DMS53 (cell line): ENCODE measurements at places on chromosomes 12 and 14.

DNA sequence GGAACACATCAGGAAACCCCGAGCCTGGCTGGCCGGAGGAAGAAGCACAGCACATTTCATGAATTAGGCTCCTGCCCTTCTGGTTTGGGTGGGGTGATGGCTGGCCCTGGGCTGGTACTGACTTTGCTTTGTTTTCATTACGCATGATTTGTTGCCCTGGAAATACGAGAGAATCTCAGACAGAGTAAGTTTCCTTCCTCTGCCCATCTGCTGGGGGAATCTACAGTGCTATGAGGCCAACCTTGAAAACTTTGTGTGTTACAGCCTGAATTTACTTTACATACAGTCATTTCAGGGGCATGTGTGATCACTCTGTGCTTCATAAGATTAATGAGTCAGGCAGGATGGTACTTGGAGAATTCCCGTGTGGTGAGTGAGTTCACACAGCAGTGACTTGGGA, 20.5 kb upstream of the SLC5A8 start:
- no peak for DNase-seq

GRCh38 chr12:69405566-69405865, 46.0 kb downstream of the YEATS4 start:
- peak; percentile 16 for DNase-seq

DNA sequence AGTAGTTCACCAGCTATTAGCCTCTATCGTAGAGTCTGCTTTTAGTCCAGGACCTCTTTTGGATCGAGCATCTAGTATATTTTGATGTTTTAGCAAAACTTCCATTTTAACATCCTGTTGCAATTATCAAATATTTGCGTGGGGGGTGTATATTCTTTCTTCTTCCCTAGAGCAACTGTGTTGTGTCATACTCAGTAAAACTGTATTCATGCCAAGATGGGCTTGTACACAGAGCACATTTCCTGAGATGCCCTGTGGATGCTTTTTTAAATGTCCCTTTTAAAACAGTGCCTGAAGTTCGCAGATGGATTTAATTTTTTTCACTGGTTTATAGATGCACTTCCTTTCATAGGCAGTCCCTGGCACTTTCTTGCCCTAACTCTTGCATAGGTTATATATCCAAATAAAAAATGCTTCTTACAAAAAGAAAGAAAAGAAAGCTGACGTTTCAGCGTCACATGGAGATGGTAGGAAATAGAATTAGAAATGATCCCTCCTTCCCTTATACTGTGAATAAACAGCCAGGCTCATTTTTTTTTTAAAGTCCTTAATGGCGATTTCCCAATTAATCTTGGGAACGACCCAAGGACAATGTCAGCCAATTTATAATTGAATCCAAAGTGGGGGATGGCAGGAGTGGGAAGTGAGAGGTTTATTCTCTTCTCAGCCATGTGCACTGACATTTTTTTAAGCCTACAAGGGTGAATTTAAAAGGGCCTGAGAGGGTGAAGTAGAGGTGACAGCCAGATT, 247.0 kb downstream of the SLC41A2 start:
- no peak for DNase-seq

DNA sequence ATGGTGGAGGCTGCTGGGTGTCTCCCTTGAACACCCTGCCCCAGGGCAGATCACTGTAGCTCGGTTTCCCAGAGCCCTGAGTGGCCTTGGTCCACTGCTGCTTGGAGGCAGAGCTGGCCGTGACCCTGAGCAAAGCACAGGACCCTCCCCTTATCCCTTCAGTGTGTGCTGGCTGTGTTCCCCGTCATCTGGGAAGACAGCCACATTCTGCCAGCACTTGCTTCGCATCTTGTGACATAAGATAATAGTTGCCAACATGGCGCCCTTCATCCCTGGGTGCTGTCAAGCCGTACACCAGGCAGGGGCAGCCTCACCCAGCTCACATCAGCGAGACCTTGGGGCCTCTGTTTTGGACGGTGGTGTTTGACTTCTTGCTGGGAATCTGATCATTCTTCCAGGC, 12.1 kb upstream of the ALDH2 start:
- no peak for DNase-seq

- DNase-seq: peak; percentile 49
These were observed 26.2 kb downstream of the RTRAF start for GRCh38 chr14:52015411-52016030.

- no peak for DNase-seq
These were observed 30.1 kb downstream of the DACT1 start for GRCh38 chr14:58667900-58668299.

DNA sequence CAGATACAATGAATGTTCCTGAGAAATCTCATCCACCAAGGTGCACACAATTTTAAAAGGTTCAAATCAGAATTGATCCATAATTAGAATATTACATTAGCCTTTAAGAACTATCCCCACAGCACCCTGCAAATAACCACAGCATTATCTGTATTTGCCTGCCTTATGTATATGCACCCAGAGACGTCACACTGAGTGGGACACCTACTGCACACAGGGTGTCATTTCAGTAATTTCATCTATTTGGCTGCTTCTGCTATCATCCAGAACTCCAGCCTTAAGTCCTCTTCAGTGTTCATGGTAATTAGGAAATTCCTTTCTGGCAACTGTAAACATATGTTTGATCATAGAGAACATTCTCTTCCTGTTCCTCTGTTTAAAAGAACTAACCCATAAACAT, 298.4 kb downstream of the SYT1 start:
- DNase-seq: no peak

GRCh38 chr14:98803196-98803595, 468.8 kb downstream of the BCL11B start:
- DNase-seq: no peak

DNA sequence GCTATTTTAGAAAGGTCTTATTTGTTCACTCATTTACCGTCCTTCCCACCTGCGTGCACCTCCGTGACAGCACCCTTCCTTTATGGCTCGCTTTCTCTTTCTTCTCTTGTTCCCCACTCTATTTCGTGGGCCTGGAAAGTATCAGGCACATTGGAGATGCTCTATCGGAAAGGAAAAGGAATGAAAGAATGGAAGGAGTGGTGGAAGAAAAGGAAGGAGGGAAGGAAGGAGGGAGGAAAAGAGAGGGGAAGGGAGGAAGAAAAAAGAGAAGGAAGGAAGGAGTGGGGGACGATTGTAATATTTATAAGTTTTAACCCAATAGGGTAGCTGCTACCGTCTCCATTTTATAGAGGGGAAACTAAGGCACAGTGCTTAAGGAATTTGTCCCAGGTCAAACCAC, 363.4 kb downstream of the CACNA1C start:
- DNase-seq: no peak

GRCh38 chr14:79186523-79186922, 1016.4 kb downstream of the NRXN3 start:
- no peak for DNase-seq

DNA sequence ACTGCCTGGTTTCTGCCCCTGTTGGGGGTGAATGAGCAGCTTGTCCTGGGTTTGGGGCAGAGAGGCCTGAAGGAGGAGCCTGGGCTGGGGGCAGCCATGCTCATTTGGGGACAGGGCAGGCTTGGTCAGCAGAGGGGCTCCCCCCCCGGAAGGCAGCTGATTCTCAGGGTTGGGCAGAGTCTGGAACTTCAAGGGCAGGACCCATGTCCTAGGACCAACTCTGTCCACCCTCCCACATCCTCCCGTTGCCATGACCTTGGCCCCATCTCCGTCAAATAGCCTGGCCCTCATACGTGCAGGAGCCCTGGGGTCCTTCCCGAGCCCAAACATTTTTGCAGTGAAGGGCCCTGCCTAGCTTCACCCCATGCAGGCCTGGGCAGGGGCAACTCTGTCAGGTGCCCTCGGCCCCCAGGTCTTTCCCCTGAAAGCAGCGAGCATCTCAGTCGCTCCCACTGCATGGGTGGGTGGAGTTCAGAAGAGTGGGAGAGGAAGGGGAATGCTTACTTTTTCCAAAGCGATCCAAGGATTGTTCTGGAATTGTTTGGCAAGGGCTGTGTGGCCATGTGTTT, 32.6 kb downstream of the TNFAIP2 start:
- no peak for DNase-seq

DNA sequence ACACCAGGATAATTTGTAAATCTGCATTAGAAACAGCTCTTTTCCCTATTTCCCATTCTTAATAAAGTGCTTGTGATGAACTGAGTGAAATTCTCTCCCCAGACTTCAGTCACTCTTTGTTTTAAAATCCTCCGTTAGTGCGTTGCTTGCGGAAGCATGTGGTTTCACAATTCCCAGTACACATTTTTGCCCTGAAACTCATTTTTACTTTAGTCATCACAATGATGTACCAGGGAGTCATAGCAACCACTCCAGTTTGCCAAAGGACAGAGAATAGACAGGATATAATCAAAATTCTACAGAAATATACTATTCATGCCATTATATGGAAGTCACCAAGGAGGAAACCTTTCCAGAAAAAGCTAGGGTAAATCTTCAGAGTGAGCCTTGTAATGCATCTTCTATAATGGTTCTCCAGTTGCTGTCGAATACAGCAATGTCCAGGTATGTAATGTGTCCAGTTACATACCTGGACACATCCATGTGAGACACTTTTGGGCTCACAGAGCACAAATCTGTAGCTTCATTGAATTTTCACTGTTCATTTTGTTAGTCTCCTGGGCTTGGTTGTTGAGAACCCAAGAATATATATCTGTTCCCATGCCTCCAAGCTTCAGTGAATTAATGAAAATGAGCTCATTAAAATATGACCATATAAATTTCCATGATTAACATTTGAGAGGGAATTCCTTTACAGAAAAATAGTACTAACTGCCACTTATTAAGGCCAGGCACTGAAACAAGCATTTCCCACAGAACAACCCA, 57.8 kb downstream of the GPR135 start:
- no peak for DNase-seq

- DNase-seq: peak; percentile 7
These were observed 898.1 kb downstream of the GALC start for GRCh38 chr14:87094913-87095312.

DNA sequence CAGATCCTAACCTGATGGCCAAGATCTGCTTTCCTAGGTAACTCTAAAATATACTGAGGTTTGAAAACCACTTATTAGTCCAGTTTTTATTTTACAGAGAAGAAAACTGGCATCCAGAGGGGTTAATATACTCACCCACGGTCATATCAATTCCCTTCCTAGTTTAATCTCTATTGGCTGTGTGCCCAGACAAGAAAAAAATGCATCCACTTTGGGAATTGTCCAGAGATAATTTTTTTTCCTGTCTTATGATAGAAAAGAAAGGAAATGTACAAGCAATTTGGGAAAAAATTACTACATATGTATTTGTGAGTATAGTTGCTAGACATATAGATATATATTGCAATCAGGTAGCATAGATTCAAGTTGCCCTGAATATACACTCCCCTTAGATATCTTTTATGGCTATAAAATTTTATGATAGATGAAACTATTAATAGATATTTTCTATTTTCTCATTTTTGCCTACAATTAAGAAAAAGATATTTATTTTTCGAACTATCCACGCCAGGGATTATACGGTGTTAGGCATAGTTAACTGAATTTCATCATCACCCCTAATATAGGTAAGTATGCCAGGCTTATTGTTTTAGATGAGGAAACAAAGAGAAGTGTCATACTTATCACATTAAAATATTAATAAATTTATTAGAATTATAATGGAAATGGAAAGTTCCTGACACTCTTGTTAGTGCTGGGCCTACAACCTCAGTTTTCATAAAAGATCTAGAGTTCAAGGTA, 100.5 kb upstream of the SLC38A2 start:
- DNase-seq: peak; percentile 89

DNA sequence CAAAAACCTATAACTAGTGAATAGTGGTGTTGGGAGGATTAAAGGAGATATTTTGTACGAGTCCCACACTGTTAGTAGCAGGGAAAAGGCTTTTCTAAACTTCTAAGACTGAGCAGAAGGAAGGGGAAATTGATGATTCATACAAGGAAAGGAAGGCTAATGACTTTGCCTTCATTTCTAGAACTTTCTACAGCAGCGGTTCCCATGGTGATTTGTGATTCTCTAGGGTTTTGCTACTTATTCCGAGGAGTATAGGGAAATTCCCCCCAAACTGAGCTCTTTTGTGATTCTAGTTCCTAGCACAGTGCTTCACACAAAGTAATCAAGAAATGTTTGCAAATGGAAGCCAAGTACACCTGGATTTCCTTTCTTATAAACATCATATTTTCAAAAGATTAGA, 23.8 kb upstream of the PWP1 start:
- no peak for DNase-seq
